Tibial nerve (tissue), 4 donors: ENCODE measurements at places on chromosomes 5 and 9.

DNA sequence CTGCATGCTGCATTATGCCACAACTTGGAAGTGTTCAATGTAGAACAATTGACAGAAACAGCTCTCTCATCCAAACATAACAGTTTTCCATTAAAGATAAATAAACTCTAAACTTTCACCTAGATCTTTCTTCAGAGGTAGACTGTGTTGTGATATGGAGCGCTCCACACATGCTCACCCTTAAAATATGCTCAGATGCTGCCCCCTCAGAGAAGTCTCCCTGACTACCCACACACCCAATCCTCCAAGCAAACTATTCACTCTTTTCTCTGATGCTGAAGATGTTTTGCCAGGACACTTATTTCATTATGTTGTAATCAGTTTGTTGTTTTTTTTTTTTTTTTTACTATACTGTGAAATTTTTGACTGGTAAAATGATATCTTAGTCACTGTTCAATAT lies 206.6 kb upstream of the RASA1 start:
- no peak for DNase-seq

GRCh38 chr5:13034061-13034460 lies 910.4 kb downstream of the DNAH5 start:
- no peak for DNase-seq

DNA sequence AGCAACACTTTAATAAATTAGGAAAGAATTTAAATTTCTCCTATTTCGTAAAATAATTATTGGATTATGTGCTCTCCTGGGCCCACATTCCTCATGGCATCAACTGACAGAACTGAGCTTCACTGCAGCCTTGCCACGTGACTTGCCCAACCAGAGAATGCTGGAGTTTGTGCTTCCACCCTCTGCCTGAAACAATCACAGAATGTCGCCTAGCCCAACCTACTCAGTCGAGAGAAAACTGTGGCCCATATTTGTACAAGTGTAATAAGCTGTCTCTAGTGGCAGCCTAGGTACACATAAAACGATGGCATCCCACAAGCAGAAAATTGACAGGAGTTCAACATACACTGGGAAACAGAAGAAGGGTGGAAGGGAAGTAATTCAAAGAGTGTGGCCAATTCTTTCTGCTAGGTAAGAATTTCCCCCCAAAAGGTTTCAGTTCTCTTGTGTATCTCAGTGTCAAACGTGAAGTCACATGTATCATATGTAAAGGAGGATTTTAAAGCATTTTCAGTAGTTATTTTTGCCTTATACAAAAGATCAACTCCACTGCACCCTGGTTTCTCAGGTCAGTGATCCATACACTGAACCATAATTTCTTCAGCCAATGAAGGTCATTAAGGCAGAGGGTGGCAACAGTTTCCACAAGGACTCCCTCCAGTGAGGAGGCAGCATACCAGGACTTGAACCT lies 41.7 kb downstream of the ZNF608 start:
- DNase-seq, result no peak

DNA sequence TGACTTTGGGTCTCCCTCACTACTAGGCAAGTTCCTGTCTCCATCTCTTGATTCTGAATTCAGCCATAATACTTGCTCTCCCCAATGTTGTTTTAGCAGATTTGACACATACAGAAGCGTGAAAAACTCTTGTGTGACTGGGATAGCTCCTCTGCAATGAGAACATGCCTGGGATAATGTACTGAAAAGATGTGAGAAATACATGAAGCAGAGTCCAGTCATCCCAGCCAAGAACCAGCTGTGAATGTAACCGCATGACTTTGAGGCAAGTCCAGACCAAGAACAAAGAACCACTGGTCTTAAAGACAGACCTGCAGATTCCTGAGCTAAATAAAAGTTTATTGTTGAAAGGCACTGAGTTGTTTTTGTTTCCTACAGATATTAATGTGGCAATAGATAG lies 135.0 kb downstream of the NMUR2 start:
- DNase-seq, result no peak

DNA sequence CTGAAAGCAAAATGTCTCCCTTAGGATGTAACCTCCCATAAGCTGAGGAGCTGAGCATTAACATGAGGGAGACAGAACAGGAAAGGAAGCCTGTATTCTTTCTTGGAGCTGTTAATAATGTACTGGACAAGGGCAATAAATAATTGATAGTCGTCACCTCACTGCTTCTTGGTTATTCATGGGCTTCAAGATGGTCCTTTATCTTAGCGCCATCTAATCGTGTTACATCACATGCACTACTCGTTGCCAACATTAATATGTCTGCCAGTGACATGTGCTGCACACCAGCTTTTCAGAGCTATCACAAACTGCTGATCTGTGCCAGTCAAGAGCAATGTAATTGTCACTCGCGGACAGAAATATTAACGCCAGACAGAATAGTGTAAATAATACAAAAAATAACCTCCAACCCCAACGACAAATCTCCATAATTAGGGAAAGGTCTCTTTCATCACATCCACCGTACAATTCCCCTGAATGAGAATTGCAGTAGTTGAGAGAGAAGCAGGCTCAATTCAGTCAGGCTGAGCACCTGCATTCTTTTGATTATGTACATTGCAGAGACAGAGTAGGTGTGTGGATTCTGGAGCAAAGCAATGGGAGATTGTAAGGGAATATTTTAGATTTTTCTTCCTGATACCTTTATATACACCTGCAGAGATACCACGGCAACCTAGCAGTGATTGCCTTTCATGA lies 267.1 kb downstream of the SPATA31D1 start:
- DNase-seq, result no peak

- DNase-seq, result no peak
Observed at GRCh38 chr5:83172655-83173054, 95.3 kb downstream of the XRCC4 start.
